Fibroblast of lung (primary cell): ENCODE measurements at places on chromosomes 6 and 20. TPM values are rescaled to one million over a fixed set of nuclear protein-coding genes. Genes with fewer than 3 reads are reported as not detected.

TSPO2 gene
- total RNA-seq: not detected in 2 replicates

GRCh38 chr20:48926267-48926666 is 4.8 kb downstream of the ARFGEF2 start:
- no peaks in the 10 kb centered on the region for H3K36me3 ChIP-seq
- no peak overlapping the region for H3K27ac ChIP-seq
- no peaks in the 10 kb centered on the region for H3K27me3 ChIP-seq
- H3K4me3 ChIP-seq: no peak overlapping the region
- no peaks in the 10 kb centered on the region for H3K4me1 ChIP-seq

- no peak for DNase-seq
- H3K4me1 ChIP-seq: no peaks in the 10 kb centered on the region
- H3K36me3 ChIP-seq: no peaks in the 10 kb centered on the region
- no peak overlapping the region for H3K4me3 ChIP-seq
- H3K27ac ChIP-seq: no peak overlapping the region
- no peaks in the 10 kb centered on the region for H3K27me3 ChIP-seq
These were observed 63.0 kb upstream of the NCOA3 start for GRCh38 chr20:47438464-47439381.

DNA sequence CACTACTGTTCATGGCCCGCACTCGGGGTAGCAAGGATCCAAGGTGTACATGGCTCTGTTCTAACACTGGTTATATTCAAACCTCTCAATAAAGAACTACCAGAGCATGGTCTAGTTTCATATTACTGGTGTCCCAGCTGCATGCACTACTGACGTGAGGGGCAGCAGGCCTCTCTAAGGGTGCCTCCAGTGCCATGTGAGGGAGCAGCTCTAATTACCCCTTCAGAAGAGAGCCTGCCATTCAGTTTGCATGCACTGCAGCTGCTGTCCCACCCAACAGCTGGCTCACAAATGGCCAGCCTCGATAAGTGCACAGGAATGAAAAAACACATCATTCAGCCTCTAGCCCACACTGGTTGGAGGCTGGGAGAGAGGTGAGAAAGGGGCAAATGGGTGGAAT is 85.2 kb downstream of the SMLR1 start:
- H3K27me3 ChIP-seq: no peaks in the 10 kb centered on the region
- H3K36me3 ChIP-seq: no peaks in the 10 kb centered on the region
- no peak overlapping the region for H3K4me3 ChIP-seq
- H3K27ac ChIP-seq: no peak overlapping the region
- DNase-seq: peak; percentile 23

DNA sequence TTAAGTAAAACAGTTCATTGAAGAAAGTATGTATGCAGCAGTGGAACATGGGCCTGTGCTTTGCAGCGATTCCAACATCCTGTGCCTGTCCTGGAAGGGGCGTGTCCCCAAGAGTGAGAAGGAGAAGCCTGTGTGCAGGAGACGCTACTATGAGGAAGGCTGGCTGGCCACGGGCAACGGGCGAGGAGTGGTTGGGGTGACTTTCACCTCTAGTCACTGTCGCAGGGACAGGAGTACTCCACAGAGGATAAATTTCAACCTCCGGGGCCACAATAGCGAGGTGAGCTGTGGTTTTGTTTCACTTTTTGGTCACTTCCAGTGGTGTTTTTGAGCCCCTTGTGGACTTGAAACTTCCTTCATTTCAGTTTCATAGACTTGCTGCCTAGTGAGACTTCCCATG is 1.7 kb downstream of the TULP4 start:
- no peaks in the 10 kb centered on the region for H3K4me1 ChIP-seq
- no peak overlapping the region for H3K27ac ChIP-seq
